MCF 10A (cell line): ENCODE measurements at places on chromosomes 16 and 17. TPM values are rescaled to one million over a fixed set of nuclear protein-coding genes. Genes with fewer than 3 reads are reported as not detected.

PRR11 gene
- 35.7 and 48.5 TPM in 2 replicates for total RNA-seq

KRT28 gene
- total RNA-seq = not detected in 2 replicates

TIMP2 gene
- 24.8 and 35.1 TPM in 2 replicates for total RNA-seq

ACSM2A gene
- not detected in 2 replicates for total RNA-seq

AATF gene
- total RNA-seq = 68.9 and 85.2 TPM in 2 replicates

HEATR9 gene
- not detected in 2 replicates for total RNA-seq

ADAD2 gene
- not detected in 2 replicates for total RNA-seq

VAT1L gene
- 0.88 and 1.1 TPM in 2 replicates for total RNA-seq
